ENCODE measurements at places on chromosomes 13 and 19.

GRCh38 chr13:25069911-25070310 is 26.0 kb upstream of the PABPC3 start:
- DNase-seq: no peak

GRCh38 chr13:35723053-35723461 is 246.6 kb upstream of the MAB21L1 start:
- DNase-seq: no peak

DNA sequence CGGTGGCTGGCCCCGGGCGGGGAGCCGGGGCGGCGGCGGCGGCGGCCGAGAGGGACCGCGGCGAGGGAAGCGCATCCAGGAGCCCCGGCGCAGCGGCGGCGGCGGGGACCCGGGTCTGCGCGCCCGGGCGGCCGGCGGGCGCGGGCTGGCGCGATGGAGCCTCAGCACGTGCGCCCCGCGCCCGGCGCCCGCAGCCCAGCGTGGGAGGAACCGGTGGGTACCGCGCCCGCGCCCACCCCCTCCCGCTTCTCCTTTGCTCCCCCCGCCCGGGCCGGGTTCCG is 7.8 kb upstream of the DGKH start:
- DNase-seq: no peak

GRCh38 chr19:4075373-4075772 is 8.7 kb upstream of the ZBTB7A start:
- no peak for DNase-seq

GRCh38 chr19:28546148-28546685 is 666.7 kb downstream of the UQCRFS1 start:
- DNase-seq: no peak

- DNase-seq: no peak
Observed at GRCh38 chr19:44752123-44752815, 3.8 kb downstream of the BCL3 start.

DNA sequence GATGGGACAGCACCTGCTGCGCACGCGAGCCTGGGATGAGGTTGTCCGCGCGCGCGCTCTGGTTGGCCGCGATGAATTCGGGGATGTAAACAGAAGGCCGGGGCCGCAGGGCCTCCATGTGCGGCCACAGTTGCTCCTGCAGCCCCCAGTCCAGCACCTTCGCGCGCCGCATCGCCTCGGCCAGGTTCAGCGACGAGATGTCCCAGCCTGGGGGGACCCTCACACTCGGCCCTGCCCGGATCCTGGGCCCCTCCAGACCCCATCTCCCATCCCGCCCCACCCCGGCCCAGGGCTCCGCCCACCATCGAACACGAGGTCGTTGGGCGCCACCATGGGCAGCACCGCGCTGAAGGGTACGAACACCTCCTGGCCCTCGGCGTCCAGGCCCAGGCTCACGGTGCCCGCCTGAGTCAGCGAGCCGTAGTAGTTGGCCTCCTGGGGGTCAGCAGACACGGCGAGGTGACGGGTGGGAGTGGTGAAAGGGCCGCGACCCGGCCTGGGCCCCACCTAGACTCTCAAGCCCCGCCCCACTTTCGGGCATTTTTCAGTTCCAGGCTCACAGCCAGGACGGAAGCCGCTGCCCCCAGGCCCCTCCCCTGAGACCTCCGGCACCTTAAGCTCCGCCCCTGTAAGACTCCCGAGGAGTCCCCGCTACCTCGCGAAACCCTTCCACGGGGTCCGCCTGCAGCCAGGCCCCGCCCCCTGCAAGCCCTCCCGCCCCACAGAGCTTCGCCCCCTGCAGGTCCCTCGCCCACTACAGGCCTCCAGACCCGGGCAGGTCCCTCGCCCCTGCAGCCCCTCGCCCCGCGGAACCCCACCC is 1.1 kb downstream of the ISYNA1 start:
- DNase-seq: no peak

DNA sequence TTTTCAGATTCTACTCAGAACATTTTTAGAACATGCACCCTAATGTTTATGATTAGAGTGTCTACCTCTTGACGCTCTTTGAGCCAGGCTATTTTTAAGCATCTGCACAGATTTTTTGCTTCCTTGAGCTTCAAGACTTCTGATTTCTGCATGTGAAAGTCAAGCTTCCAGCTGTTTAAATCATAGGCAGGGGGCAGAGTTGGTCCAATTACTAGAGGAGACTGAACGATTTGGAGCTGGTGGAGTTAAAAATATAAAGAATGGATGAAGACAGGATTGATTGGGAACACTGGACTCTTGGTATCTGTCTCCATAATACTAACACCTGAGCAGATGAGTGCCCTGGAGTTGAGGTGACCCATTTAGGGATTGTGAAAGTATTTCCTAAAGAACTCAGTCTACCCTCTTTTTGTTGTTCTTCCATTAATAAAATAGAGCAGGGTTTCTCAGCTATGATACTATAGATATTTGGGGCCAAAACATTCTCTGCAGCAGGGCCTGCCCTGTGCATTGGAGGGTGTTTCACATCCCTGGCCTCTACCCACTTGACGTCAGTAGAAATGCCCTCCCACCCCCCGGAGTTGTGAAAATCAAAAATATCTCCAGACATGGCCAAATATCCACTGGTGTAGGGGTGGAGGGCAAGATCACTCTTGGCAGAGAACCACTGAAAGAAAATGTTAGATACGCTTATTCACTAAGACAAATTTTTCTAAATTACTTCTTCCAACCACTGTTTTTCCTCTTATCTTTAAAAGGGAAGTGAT is 160.1 kb downstream of the COG6 start:
- DNase-seq: no peak

- no peak for DNase-seq
Observed at GRCh38 chr13:24161980-24162525, 1.5 kb downstream of the SPATA13 start.

DNA sequence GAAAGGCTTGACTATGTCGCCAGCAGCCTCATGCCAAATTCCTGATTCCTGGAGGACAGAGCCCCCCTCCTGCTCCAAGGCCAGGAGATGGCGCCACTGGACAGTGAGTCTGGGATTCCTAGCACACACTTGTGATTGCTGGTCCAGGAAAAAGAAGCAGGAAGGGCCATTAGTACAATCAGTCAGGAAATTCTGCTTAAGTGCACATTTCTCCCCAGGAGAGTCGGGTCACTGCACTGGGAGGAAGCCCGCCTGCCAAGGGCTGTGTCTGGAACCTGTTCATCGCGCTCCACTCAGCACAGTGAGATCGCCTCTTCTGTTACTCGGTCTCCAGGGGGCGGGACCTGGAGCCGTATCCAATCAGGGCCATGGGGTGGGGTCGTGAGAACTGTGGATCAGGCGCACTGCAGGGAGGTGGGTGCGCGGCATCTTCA is 65.1 kb downstream of the ZNF823 start:
- DNase-seq: no peak

DNA sequence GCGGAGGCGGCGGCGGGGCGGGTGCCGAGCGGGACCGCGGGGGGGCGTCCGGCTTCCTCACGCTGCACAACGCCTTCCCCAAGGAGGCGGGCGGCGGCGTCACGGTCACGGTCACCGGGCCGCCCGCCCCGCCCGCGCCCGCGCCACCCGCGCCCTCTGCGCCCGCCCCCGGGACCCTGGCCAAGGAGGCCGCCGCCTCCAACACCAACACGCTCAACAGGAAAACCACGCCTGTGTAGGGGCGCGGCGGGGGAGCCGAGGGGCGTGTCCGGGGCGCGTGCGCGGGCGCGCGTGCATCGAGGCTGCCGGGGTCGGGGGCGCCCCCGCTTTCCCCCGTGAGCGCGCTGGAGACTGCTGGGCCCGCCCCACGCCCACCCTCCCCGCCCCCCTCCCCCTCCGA is 8.8 kb upstream of the CACNG6 start:
- no peak for DNase-seq

- no peak for DNase-seq
Observed at GRCh38 chr19:42037649-42038048, 32.4 kb downstream of the GRIK5 start.

DNA sequence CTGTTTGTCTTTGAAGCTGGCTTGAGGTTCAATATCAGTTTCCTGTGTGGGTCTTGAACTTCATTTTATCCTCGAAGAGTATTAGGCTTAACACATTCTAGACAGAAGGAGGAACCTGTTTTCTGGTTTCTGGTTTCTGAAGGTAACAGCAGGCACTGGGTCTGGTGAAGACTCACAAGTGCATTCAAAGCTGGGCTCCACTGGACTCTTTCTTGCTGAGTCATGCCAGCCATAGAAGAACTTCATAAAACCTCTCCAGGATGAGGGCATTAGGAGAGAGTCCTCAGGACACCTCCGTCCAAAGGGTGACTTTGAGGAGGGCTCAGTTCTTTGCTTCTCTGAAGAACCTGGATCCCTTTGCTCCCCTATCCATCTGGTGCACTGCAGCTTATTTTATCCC is 668.6 kb upstream of the SLC10A2 start:
- DNase-seq: no peak

DNA sequence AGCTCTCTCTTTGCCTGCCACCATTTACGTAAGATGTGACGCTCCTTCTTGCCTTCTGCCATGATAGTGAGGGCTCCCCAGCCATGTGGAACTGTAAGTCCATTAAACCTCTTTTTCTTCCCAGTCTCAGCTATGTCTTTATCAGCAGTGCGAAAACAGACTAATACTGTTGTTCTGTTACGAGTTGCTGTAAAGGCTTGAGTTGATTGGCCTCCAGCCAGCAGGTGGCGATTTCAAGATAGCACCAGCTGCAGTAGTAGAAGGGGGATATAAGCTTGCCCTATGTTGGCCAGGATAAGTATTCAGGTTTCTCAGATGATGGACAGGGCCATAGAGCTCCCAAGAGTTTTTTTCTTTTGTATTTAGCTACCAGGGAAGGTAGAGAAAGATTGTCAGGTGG is 385.5 kb downstream of the MZT1 start:
- DNase-seq: no peak

DNA sequence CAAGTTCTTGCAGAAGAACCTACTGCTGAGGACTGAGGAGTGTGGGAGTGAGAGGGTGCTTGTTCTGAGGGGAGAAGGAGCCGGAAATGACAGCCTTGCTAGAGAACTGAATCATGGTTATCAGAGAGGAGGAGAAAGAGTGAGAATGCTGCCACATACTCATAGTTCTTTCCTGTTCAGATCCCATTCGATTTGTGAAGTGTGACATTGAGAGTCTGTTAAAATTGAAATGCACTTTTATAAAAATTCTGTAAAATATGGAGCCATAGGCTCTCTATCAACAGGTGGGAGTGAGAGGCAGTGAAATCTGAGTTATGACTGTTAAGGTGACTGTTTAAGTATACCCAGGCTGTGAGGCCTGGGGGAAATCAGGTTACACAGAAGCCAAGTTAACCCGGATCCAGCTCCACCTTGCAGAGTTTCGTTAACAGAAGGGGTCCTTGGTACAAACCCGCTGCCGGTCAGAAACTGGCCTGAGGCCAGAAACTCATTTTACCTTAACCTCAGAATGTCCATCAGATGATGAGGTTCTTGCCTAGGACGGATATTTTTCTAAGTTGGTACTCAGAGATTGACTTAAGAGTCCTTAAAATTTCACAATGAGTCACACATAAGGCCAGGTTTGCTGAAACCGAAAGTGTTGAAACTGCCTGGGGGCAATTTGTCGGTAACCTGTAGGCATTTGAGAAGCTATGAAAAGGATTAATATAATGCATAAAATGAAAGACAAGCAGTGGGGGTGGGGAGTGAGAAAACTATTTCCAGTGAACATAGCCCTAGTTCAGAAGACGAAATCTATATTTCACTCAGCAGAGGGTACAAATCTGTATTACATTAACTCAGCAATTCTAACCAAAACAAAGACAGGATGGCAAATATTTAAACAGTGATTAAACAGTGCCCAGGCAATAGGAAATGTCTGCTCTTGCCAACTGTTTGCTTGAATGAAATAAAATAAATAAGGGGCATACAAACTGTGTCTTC is 350.5 kb downstream of the KCNRG start:
- no peak for DNase-seq

DNA sequence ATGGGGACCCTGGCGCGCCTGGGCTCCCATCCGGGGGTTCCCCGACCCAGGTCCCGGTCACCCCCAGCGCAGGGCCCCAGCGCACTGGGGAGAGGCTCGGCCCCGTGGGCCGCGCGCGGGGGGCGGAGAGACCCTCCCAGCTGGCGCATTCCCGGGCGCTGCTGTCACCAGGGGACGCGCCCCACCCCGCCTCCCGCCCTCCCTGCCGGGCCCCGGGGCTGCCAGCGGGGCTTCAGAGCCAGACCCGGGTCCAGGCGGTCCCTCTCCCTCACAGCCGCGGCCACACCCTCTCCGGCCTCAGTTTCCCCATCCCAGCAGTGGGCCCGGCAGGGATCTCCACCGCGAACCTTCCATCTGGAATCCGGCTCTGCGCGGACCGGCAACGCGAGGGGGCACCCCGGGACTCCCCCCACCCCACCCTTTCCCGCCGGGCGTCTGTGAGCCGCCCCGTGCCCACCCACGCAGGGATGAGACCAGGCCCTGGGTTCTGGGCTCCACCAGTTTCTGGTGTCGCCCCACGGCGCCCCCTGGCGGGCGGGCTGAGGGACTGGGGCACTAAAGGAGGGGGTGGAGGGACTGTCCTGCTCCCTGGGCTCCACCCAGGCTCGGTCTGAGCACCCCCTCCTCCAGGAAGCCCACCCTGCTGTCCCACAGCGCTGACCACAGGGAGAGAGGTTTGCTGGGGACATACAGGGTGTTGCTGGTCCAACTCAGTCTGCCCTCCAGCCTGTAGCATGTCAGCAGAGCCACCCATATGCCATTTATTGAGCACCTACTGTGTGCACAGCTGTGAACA is 878 bp upstream of the ADAMTSL5 start:
- DNase-seq: no peak

GRCh38 chr13:28449826-28450773 is 44.8 kb downstream of the FLT1 start:
- no peak for DNase-seq

GRCh38 chr19:13240312-13241022 is 90.3 kb downstream of the IER2 start:
- no peak for DNase-seq

GRCh38 chr13:104008541-104009435 is 942.6 kb upstream of the SLC10A2 start:
- DNase-seq: no peak

GRCh38 chr13:36919833-36920615 is at the start of gene SMAD9:
Gene SMAD9 (minus strand): TSS chr13:36920238. CDS start chr13:36879689, 40,549 bp downstream.
- no peak for DNase-seq

DNA sequence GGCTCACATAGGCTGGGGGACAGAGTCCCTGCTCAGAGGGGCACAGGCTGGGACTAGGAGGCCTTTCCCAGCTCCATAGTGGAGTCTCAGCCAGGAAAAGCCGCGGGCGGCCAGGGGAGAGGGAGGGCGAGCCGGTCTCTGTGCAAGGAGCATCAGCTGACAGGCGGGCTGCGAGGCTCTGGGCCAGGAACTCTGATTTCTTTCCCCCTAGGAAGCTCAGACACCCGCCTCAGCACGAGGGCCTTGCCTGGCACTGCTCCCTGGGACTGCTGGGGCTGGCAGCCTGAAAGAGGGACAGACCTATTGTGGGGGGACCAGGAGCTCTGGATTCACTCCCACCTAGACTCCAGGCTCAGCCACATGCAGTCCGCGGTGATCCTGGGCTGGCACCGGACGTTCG is 2.2 kb upstream of the PLK5 start:
- DNase-seq: no peak

Data from AG04449 (cell line).